ENCODE measurements at places on chromosomes 11 and 22. TPM values are rescaled to one million over a fixed set of nuclear protein-coding genes. Genes with fewer than 3 reads are reported as not detected.

The TNNI2 gene
- total RNA-seq, result not detected

The PES1 gene
- 63.1 TPM for total RNA-seq

The IL18 gene
- not detected for total RNA-seq

The YAP1 gene
- 295 TPM for total RNA-seq

The SERHL2 gene
- total RNA-seq, result 3.6 TPM

The OR5D18 gene
- total RNA-seq, result not detected

The ADAMTS8 gene
- total RNA-seq, result 0.12 TPM

The CNGA4 gene
- total RNA-seq, result not detected

The FAM227A gene
- 1.9 TPM for total RNA-seq

The CALCA gene
- not detected for total RNA-seq

The SYT7 gene
- 0.65 TPM for total RNA-seq

The PHETA2 gene
- 33.8 TPM for total RNA-seq

The MRGPRX4 gene
- not detected for total RNA-seq

The PHOX2A gene
- not detected for total RNA-seq

The KCNJ1 gene
- not detected for total RNA-seq

The A4GALT gene
- 7.5 TPM for total RNA-seq

The SMTNL1 gene
- not detected for total RNA-seq

The FOLR2 gene
- not detected for total RNA-seq

The ISX gene
- total RNA-seq, result not detected

The CCDC86 gene
- total RNA-seq, result 13.8 TPM

The IRAG1 gene
- 12.7 TPM for total RNA-seq

The CTSF gene
- total RNA-seq, result 37.2 TPM

The LUZP2 gene
- 0.73 TPM for total RNA-seq

The ACRV1 gene
- total RNA-seq, result not detected

The ARHGAP32 gene
- 22.9 TPM for total RNA-seq

The TEX12 gene
- total RNA-seq, result 0.32 TPM

The SOX10 gene
- not detected for total RNA-seq

The CECR2 gene
- not detected for total RNA-seq

Data from hair follicle dermal papilla cell (primary cell).